ENCODE measurements at places on chromosomes 4 and X. TPM values are rescaled to one million over a fixed set of nuclear protein-coding genes. Genes with fewer than 3 reads are reported as not detected.

PNMA5 gene
- not detected for total RNA-seq

CLIC2 gene
- total RNA-seq, result 15.5 TPM

DNA sequence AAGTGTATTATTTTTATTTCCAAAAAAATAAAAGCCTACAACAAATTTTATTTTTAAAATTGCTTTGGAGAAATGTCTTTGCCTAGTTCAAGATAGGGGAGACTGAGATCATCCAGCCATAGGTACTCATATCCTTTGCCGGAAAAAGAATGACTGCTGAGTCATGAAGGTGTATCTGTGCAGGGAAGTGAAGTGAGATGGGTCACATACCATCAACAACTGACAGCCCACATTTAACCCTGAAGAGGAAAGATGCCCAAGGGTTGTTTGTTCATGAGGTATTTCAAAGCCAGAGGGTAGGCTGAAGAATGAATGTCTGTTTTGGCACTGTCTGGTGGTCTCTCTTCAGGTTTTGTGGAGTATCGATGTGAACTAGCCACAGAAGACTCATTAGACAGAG lies 106.7 kb upstream of the TTC29 start:
- H3K4me1 ChIP-seq, result no peaks in the 10 kb centered on the region
- no peak overlapping the region for H3K27ac ChIP-seq
- no peaks in the 10 kb centered on the region for H3K36me3 ChIP-seq
- no peaks in the 10 kb centered on the region for H3K27me3 ChIP-seq

DNA sequence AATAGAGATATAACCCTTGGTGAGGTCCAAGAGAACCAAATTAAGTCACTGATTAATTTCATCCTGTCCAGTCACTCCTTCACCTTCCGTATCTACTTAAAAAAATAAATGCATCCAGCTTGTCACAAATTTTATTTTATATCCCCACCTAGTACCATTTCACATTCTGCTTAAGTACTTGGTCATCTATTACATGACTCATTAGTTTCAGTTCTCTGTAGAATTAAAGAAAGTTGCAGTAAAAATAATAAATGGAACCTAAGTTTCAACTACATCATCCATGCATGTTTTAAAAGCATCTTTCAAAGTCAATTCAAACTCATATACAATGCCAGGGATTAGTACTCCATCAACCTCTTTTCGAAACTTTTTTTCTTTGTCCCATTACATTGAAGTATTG lies 130.2 kb downstream of the SH2D1A start:
- no peaks in the 10 kb centered on the region for H3K36me3 ChIP-seq
- no peak for DNase-seq
- no peaks in the 10 kb centered on the region for H3K4me1 ChIP-seq
- H3K4me3 ChIP-seq, result no peak overlapping the region
- H3K27me3 ChIP-seq, result no peaks in the 10 kb centered on the region
- no peak overlapping the region for H3K27ac ChIP-seq

Data from vagina (tissue), 2 donors.